ENCODE measurements at places on chromosomes 12 and 14.

GRCh38 chr12:4579305-4580102, 17.5 kb downstream of the DYRK4 start:
- DNase-seq: no peak

GRCh38 chr12:100520048-100520769, 46.5 kb downstream of the NR1H4 start:
- DNase-seq: no peak

DNA sequence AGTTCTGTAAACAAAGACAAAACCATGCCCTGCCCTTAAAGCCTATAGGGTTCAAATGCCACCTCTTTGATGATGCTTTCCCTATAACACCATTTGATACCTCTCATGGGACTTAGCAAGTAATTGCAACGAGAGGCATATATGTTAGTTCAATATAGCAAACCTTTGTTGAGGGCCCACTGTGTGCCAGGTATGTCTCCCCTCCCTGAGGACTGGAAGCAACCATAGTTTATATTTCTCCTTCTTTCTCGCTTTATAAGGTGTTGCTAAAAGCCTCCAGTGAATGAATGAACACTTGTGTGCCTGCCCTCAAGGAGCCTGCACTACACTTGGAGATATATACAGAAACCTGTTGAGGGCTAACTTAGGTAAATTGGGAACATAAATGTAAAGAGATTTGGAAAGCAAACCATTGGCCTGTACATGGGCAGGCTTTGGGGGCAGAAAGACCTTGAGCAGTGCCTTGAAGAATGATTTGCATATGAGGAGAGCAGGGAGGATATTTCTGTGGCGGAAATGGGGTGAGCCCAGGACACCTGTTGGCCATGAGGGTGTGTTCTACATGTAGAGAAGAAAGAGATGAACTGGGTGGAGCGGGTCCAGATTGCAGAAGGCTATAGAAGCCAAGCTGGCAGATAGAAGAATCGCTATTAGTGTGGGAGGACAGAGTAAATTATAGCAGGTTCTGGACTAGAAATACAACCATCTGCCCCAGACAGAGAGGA, 1.8 kb upstream of the CKAP4 start:
- DNase-seq: no peak

DNA sequence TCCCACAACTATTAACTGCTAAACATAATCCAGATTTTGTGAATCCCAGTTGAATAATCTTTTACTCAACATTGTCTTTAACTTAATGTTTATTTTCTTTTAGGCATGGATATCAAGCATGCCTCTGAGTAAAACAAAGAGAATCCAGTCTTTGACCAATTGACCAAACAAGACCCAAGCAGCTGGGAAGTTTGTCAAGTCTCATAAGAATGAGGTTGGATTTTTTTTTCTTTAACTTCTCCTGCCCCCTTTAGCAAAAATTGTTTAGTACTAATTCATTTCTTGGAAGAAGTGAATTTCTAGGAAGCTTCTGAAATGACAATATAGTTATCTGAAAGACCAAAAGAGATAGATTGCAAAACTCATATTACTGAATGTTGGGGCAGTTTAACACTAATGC, 89.9 kb downstream of the OTOGL start:
- DNase-seq: no peak

DNA sequence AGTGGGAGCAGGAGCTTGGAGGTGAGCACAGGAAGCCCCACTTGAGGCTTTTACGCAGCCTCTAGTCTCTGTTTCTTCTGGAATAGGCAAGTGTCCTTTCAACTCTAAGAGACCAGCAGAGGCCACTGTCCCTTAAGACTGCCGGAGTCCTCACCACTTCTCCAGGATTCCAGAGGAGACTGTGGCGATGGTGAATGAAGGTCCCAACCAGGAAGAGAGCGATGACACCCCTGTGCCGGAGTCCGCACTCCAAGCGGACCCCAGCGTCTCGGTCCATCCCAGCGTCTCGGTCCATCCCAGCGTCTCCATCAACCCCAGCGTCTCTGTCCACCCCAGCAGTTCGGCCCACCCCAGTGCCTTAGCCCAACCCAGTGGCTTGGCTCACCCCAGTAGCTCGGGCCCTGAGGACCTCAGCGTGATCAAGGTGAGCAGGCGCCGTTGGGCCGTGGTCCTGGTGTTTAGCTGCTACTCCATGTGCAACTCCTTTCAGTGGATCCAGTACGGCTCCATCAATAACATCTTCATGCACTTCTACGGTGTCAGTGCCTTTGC, 442 bp downstream of the FLVCR2 start:
- no peak for DNase-seq

DNA sequence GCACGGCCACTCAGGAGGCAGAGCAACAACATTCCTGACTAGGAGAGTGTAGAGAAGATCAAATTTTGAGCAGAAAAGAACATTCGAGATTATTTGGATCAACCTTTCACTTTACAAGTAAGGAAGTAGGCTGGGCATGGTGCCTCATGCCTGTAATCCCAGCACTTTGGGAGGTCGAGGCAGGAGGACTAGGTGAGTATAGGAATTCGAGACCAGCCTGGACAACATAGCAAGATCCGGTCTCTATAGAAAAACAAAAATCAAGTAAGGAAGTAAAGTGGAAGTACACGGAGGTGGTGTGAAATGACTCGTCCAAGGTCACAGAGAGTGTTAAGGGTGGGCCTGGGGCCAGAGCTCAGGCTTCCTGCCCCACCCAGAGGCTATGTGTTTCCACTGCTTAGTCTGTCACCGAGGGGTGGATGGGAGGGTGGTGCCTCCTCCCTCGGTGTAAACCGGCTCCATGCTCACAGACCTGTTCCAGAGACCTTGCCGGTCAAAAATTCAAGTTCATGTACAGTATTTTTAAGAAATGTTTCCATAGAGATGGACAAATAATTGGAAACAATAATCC, 51.9 kb downstream of the MAP1LC3B2 start:
- DNase-seq: no peak

GRCh38 chr14:54450535-54450934, 9.4 kb upstream of the CNIH1 start:
- no peak for DNase-seq

GRCh38 chr14:58677517-58677916, 39.8 kb downstream of the DACT1 start:
- DNase-seq: no peak

- no peak for DNase-seq
Observed at GRCh38 chr14:52091928-52092327, 23.1 kb upstream of the NID2 start.

GRCh38 chr12:130428116-130428515, 90.4 kb downstream of the PIWIL1 start:
- no peak for DNase-seq

DNA sequence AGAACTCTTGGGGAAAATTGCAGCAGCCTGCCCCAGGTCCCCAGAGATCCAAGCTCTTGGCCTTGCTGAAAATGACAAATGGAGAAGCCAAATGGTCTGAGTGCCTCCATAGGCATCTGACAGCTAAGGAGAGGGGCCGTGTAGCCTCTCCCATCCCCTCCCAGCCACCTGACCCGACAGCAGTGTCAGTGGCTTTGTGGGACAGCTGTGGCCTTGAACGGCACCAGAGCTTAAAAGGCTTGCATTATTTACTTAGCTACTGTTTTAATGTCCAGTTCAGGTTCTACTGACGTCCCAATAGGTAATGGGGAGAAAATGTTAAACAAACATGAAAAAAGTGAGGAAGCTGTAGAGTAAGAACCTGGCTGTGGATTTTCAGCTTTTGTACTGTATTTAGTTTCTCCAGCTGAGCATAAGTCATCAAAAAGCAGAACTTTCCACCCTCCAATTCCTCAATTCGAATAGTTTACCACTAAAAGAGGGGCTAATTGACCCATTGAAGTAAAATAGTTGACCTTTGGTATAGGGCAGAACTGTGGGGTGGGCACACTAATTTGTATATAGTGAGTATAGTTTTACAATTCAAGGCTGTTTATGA, 50.0 kb downstream of the FOS start:
- DNase-seq: no peak

GRCh38 chr12:51371295-51371953, 19.8 kb downstream of the GALNT6 start:
- no peak for DNase-seq

- no peak for DNase-seq
Observed at GRCh38 chr14:77474479-77475177, 16.7 kb downstream of the AHSA1 start.

- no peak for DNase-seq
Observed at GRCh38 chr12:60947533-60947932, 1312.7 kb upstream of the USP15 start.

GRCh38 chr12:114342656-114343055, 63.3 kb downstream of the TBX5 start:
- no peak for DNase-seq

- DNase-seq: no peak
Observed at GRCh38 chr12:69810870-69811498, 14.0 kb upstream of the MYRFL start.

GRCh38 chr12:78275886-78276285, 445.2 kb downstream of the NAV3 start:
- DNase-seq: no peak

DNA sequence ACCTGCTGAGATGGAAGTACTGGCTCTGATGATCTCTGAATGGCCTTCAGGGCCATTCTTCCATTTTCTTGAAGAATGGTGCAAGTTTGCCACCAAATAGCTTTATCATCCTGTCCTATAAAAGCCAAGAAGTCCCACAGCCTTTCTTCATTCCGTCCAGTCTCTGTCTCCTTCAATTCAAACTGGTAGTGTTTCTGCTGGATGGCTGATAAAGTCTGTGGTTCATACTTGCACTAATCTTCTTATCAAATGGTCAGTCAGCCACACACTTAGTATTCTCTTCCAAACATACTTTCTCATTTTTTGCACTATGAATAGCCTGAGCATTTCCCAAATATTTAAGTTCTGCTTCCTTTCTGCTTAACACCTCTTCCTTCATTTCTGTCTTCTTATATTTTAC, 39.4 kb upstream of the BEGAIN start:
- DNase-seq: no peak

DNA sequence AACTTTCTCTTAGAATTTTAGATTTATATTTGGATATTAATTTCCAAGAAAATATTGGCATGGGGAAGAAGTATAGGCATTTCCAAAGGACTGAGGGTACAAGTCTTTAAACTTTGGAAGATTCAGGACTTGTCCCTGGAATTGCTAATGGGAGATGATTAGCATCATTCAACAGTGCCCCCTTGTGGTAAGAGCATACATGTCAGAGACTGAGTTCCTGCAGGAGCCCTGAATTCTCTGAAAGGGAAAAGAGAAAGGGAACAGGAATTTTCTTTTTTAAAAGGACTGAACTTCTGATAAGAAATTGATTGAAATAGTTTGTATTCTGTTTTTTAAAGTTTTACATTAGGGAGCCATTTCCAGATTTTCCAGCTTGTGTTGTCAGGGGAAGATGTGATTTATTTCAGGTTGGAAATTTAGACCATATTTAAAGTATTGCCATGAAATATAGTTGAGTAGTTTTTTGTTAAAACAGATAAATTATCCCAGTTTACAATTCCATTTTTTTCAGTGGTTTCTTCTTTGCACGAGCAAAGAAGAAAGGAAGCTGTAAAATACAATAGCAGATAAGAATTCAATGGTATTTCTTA, 44.0 kb upstream of the REP15 start:
- no peak for DNase-seq

DNA sequence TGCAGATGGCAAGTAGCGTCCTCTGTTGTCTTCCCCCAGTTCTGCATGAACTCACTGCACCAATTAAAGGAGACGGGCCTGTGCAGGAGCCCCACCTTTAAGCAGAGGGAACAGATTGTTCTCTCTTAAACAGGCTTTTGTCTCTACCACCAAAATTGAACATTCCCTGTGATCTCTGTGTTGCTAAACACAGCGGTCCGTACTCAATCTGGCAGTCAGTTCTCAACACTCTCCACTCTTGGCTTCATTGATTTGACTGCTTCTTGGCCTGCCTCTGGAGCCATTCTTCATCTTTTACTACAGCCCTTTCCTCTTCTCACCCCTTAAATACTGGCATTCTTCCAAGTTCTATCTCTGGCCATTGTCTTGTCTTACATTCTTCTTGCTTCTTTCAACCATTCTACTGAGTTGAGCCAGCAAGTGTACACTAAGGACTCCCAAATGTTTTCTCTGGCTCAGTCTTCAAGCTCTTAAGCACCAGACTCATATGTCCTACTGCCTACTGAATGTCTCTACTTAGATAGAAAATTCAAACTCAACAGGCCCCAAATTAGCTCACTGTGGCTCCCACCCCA, 8.0 kb upstream of the NT5DC3 start:
- DNase-seq: no peak

- DNase-seq: no peak
Observed at GRCh38 chr12:52353766-52354165, 13.5 kb downstream of the KRT85 start.

All from activated naive CD8-positive, alpha-beta T cell treated with anti-CD3 and anti-CD28 coated beads for 36 hours (primary cell).